ENCODE measurements at places on chromosomes 2 and 18.

DNA sequence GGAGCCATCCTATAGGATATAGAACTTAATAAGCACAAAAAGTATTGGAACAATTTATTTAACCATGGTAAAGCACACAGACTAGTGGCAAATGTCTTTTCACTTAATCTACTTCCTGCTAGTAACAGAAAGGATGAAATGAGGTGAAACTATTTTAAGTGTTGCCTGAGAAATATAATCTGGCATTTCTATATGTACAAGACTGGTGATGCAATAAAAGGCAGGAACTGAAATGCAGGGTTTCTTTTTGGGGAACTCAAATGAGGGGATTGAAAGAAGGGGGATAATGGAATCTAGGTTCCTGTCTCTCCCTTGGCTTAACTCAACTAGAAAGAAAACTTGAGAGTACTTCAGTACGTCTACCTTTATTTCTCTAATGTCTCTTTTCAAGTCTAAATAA, 122.3 kb downstream of the MEMO1 start:
- no peak for DNase-seq

DNA sequence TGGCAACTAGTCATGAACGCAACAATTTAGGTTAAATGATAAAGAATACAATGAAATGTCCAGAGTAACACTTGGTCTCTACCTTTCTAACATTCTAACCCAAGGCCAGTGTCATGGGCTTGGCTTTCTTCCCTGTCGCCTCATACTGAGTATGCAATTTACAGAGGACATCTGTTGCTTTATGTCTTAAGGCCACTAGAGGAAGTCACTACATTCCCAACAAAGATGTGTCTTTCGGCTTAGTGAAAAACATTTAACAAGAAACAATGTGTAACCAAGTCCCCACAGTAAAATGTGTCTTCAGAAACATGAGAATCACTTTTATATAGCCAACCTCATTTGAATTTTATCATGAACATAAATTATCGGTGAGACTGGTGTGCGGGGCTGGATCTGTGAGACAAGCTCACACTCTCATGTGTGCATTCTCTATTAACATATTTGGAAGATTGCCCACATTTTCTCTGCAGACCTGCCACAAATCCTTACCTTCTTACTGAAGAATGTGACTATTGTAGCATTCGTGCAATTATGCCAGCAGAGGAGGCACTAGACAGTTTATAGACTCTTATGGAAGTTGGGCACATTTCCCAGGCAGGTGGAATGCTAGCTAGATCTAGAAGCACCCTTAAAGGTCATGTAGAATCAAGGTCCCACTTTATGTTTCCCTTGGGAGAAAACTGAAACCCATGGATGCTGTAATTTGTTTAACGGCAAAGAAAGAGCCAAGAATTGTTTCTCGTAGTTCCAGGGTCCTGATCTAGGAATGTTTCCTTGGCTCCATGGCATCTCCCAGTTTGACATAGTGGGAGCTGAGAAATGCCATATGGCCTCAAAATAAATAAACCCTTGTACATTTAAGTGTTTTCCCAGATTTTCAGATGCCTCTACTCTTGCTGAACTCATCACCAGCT, 101.8 kb downstream of the CD226 start:
- DNase-seq: no peak

GRCh38 chr2:240628808-240629618, 3.7 kb downstream of the GPR35 start:
- no peak for DNase-seq

GRCh38 chr18:58562999-58563667, 65.8 kb downstream of the ALPK2 start:
- no peak for DNase-seq

- DNase-seq: no peak
These were observed 212.4 kb downstream of the RPIA start for GRCh38 chr2:88903749-88904353.

DNA sequence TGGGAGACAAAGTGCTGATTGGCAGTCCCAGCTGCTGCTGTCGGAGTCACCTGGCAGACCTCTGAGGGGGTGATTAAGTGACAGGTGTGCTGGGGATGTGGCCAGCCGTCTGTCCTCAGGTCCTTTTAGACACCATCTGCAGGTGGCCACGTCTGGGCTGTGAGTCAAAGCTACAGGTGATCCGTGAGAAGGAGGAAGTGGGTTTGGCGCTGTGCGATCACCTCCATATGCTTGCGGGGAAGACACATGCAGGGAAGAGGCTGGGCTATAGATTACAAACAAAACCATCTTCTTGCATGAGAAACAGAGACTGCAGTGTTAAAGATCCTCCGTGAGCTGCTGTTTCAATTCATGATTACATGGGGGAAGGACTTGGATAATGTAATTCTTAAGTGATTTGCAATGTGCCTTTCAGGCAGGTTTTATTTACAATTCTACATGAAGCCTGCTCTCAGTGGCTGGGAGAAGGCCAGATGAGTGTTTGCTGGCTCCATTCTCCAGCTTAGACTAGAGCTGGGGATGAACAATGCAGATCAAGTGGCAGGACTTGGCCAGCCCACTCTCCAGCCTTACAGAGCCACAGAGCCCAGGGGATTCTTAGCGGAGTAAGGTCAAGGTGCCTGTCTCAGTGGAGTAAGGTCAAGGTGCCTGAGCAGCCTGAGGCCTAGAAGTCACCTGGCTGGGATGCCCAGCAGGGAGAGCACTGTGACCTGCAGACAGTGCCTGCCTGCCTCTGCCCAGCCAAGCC, 87.8 kb downstream of the LYPD1 start:
- no peak for DNase-seq
